ENCODE measurements at places on chromosomes 7 and 10. TPM values are rescaled to one million over a fixed set of nuclear protein-coding genes. Genes with fewer than 3 reads are reported as not detected.

The LEP gene
- total RNA-seq = not detected

The RSPH10B gene
- 0.17 TPM for total RNA-seq

The TPK1 gene
- total RNA-seq = 1.8 TPM

The ANKRD61 gene
- total RNA-seq = 0.42 TPM

The NUTM2A gene
- 0.41 TPM for total RNA-seq

The MAP3K8 gene
- 5.6 TPM for total RNA-seq

The CCDC146 gene
- 2.4 TPM for total RNA-seq

DNA sequence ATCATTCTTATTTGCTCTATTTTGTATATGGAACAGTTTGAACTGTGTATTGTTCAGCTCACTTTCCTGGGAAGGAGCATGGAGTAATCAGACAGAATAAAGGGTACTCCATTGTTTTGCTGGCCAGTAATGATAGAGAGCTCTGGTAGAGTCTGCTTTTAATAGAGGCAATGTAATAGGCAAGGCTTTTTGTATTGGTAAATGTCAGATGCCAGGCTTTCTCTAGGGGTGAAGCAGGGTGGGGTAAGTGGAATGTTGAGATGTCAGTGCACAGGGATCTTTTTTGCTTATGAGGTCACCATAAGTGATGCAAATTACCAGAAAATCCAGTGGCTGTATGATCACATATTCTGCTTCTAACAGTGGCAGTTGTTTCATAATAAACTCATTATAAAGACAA lies 1088.3 kb upstream of the SORCS1 start:
- H3K27ac ChIP-seq = no peak overlapping the region
- H3K4me1 ChIP-seq = no peaks in the 10 kb centered on the region
- no peaks in the 10 kb centered on the region for H3K36me3 ChIP-seq
- DNase-seq = no peak

DNA sequence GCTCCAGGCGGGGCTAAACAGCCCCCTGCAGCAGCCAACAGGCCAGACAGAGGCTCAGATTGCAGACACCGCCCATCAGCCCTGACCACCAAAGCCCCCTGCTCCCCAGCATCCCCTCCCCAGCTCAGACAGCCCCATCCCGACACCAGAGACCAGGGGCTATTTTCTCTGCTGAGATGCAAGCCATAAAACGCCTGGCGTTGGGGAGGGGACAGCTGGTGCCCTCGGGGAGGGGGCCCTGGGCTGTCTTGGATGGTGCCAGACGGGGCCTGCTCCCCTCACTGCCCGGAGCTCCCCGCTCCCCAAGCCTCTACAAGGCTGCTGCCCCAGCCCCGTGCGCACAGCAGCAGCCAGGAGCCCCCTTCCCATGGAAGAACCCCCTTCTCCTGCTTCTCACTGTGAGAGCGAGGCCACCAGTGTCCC lies 31.8 kb downstream of the GET4 start:
- H3K27ac ChIP-seq = no peak overlapping the region
- DNase-seq = no peak
- H3K4me3 ChIP-seq = no peak overlapping the region
- H3K36me3 ChIP-seq = no peaks in the 10 kb centered on the region
- peaks cover 10% of the 10 kb centered on the region for H3K27me3 ChIP-seq

GRCh38 chr10:98307916-98308541 lies 40.0 kb upstream of the LOXL4 start:
- no peak for DNase-seq
- H3K27me3 ChIP-seq = no peaks in the 10 kb centered on the region
- H3K27ac ChIP-seq = no peak overlapping the region
- no peaks in the 10 kb centered on the region for H3K36me3 ChIP-seq

DNA sequence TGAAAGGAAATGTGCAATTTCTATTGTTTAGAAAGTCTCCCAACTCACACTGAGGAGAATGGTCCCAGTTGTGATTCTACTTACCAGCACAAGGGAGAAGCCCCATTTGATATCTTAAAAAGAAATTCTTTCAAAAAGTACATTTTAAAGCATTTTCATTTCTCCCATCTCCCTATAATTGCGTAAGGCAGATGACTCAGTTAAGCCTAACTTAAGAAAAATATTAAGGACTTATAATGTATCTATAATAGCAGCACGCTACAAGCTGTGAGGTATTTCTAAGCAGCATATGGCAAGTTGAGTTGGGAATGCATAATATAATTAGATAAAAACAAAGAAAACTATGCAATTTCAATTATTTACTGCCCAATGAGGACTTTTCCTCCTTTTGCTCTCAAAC lies 8.5 kb upstream of the NRCAM start:
- DNase-seq = no peak
- no peak overlapping the region for H3K27ac ChIP-seq
- H3K36me3 ChIP-seq = no peaks in the 10 kb centered on the region
- H3K27me3 ChIP-seq = no peaks in the 10 kb centered on the region

DNA sequence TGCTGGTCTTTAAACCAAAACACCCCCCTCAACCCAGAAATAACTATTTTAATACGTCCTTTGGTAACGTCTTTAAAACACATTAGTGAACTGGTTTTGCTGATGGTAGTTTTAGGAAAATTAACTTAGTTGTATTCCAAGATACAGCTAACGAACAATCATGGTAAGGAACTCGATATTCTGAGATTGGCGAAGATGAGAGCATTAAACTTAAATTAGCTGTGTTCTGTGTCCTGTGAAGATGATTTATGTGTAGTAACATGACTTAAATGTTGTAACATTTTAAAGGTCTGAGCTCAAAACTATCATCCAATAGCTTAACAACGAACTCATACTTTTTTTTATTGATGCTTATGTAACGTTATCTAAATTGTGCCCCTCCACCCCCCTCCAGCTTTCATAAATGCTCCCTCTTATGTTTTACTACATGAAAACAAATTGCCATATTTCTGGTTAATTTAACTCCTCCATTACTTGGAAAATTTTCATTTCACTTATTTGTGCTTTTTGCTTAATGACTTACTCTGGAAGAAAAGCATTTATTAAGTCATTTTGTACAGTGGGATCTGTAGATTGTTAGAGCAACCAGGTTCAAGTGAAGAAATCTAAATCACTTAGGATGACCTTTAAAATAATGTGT lies 1.7 kb downstream of the SDK1 start:
- peaks cover 3% of the 10 kb centered on the region for H3K4me1 ChIP-seq
- H3K27ac ChIP-seq = no peak overlapping the region
- no peaks in the 10 kb centered on the region for H3K36me3 ChIP-seq
- no peaks in the 10 kb centered on the region for H3K27me3 ChIP-seq

- DNase-seq = no peak
- no peaks in the 10 kb centered on the region for H3K4me1 ChIP-seq
- H3K27me3 ChIP-seq = no peaks in the 10 kb centered on the region
- no peaks in the 10 kb centered on the region for H3K36me3 ChIP-seq
- no peak overlapping the region for H3K27ac ChIP-seq
- no peak overlapping the region for H3K4me3 ChIP-seq
Observed at GRCh38 chr10:116300542-116300941, 23.7 kb upstream of the CCDC172 start.

DNA sequence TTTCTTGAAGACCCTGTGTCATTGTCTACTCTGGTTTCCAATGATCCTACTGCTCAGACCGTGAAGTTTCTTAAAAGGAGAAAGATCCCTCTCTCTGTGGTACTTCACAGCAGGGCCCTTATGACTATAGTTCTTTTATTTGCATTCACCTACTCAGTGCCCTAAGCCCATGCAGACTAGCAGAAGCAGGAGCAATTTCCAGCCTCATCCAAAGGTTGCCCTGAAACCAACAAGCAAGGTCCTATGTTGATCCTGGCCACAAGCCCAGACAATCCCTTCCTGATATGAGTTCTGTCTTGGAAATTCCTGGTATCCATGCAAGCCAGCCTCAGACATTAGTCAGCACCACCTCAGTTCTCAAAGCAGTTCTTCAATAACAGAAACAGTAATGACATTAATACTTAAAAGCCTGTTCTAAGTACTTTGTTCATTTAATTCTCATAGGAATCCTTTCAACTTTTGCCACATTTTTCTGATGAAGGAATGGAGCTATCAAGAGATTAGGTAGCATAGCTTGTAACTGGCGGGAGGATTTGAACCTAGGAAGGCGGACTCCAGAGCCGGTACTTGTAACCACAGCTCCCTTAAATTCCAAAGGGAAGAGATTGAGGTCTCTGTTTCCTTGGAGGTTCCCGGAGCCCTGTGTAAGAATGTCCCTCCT lies 58.1 kb upstream of the ST8SIA6 start:
- no peaks in the 10 kb centered on the region for H3K36me3 ChIP-seq
- H3K27me3 ChIP-seq = no peaks in the 10 kb centered on the region
- no peaks in the 10 kb centered on the region for H3K4me1 ChIP-seq
- no peak overlapping the region for H3K27ac ChIP-seq

DNA sequence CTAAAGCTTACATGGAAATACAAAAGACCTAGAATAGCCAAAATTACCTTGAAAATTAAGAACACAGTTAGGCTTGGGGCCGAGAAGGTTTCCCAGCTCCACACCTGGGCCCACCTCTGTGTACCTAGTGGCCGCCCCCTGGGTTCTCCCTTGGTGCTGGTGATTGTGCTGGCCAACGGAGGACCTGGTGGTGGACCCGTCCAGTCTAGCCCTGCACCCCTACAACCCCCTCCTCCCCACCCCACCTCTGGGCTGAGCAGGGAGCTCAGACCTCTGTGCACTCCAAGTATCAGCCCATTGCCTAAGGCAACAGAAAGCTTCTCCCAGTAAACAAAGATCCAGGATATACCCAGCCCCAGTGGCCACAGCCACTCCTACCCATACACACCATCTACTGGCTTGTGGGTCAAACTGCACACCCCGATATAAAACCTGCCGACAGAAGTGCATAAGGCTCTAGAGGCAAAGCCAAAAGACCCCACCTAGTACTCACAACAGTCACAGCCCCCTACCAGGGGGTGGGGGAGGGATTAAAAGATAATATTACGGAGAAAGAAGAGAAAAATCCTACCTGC lies 105.0 kb upstream of the DIP2C start:
- no peaks in the 10 kb centered on the region for H3K36me3 ChIP-seq
- no peaks in the 10 kb centered on the region for H3K4me1 ChIP-seq
- H3K4me3 ChIP-seq = no peak overlapping the region
- H3K27ac ChIP-seq = no peak overlapping the region
- DNase-seq = no peak

DNA sequence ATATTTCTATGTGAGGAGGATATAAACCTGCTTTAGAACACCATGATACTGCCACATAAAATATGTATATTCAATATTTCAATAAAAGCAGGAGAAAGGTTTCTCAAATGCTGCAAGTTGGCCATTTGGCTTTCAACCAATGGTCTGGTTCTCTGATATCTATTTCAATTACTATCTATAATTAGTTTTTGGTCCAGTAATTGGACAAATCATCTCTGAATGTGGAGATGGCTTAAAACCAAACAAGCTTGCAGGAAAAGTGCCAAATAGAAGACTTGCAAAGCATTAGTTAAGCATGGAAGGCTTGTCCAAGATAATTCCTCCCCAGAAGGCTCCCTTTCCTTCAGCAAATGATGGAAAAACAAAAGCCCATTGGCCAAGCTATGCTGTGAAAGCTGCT lies 140.1 kb downstream of the CPEB3 start:
- no peaks in the 10 kb centered on the region for H3K27me3 ChIP-seq
- H3K27ac ChIP-seq = no peak overlapping the region
- H3K36me3 ChIP-seq = no peaks in the 10 kb centered on the region
- no peak overlapping the region for H3K4me3 ChIP-seq
- H3K4me1 ChIP-seq = no peaks in the 10 kb centered on the region

- H3K4me3 ChIP-seq = no peak overlapping the region
- H3K4me1 ChIP-seq = no peaks in the 10 kb centered on the region
- no peaks in the 10 kb centered on the region for H3K27me3 ChIP-seq
- no peaks in the 10 kb centered on the region for H3K36me3 ChIP-seq
Observed at GRCh38 chr7:40959955-40960354, 742.9 kb downstream of the INHBA start.

DNA sequence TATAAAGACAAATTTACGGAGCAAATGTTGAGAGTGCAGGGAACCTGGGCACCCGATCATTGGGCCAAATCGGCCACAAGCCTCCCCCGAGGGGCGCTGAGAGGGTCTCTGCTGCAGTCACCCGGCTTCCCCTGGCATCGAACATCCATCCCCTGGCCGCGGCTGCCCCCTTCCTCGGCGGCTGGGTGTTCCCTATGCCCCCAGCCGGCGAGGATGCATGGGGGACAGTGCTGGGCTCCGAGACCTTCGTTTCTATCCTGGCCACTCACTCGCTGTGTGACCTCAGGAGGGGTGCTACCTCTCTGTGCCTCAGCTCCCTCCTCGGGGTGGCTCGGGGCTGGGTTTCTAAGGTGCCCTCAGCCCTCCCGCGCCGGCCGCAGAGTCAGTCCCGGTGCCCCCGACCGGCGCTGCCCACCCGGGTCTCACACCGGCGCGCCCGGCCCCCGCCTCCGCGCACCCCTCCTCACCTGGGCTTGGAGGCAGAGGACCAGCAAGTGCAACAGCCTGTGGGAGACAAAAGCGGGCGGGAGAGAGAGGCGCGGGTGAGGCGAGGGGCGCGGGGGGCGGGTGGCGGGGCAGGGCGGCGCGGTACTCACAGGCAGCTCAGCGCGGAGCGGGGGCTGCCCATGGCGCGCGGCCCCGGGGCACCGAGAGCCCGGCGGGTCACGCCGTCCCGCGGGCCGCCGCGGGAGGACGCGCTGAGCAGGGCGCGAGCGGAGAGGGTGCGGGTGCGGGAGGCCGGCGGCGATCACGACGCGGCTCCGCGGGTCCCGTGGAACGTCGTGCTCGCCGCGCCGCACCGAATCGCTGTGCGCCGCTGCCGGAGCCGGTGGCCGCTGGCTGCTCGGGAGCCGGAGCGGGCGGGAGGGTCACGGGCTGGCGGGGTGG lies at the start of gene FGF8:
Gene FGF8 (minus strand): TSS at position 842 of the 888 bp plus-strand sequence. CDS start 214 bp downstream, at position 628.
- no peak within 1 kb of the TSS for H3K27ac ChIP-seq
- peak within 1 kb of the TSS; percentile 58 for H3K4me3 ChIP-seq
- DNase-seq = no peak
- no peaks in the 10 kb centered on the region for H3K36me3 ChIP-seq
- H3K4me1 ChIP-seq = peaks cover 35% of the 10 kb centered on the region

DNA sequence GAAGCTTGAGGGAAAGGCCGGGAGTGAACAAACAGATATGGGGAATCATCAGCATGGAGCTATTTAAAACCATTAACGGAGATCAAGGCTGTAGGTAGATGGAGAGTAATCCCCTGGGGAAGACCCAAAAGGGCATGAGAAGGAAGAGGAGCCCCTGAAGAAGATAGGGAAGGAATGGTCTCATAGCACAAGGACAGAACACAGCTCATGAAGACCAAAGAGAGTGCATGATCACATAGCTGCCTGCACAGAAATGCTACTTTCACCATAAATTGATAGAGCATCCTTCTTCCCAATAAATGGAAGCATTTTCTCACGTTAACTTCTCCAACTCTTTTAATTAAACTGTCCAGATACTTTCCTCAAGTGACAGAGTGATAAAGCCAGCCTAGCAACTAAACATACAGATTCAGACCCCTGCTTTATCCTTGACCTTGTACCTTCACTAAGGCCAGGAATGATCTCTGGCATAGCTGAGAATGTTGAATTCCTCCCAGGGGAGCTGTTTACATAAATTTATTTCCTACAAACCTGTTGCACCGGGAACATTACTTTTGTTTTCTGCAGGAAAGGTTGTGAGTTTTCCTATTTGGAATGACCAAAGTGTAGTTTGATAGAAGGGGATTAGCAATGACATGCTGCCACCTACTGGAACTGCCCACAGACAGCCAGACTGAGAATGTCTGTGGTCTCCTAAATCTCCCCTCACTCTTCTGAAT lies 110.8 kb upstream of the LRGUK start:
- H3K27me3 ChIP-seq = no peaks in the 10 kb centered on the region
- H3K36me3 ChIP-seq = no peaks in the 10 kb centered on the region
- H3K4me1 ChIP-seq = peaks cover 5% of the 10 kb centered on the region
- H3K27ac ChIP-seq = no peak overlapping the region
- no peak overlapping the region for H3K4me3 ChIP-seq

- no peak overlapping the region for H3K27ac ChIP-seq
- H3K27me3 ChIP-seq = no peaks in the 10 kb centered on the region
- no peak for DNase-seq
Observed at GRCh38 chr10:16854623-16855022, 37.4 kb upstream of the RSU1 start.

Measured in H1 (cell line).